ENCODE measurements at places on chromosomes 2 and 18. TPM values are rescaled to one million over a fixed set of nuclear protein-coding genes. Genes with fewer than 3 reads are reported as not detected.

The DPY30 gene
- 84.5 TPM for total RNA-seq

The C2orf80 gene
- total RNA-seq, result not detected

The ARID5A gene
- total RNA-seq, result 11.9 TPM

The REG1B gene
- not detected for total RNA-seq

The CTLA4 gene
- total RNA-seq, result not detected

The ASXL3 gene
- 15.6 TPM for total RNA-seq

The SNED1 gene
- total RNA-seq, result 9.7 TPM

The GAREM1 gene
- total RNA-seq, result 20.7 TPM

The ALLC gene
- total RNA-seq, result not detected

The KIAA2012 gene
- total RNA-seq, result 1.3 TPM

The SMYD1 gene
- 0.87 TPM for total RNA-seq

The PAX8 gene
- 2.1 TPM for total RNA-seq

The BOLL gene
- total RNA-seq, result not detected
